ENCODE measurements at places on chromosomes 12 and 14. TPM values are rescaled to one million over a fixed set of nuclear protein-coding genes. Genes with fewer than 3 reads are reported as not detected.

- no peak for DNase-seq
These were observed 89.2 kb downstream of the DICER1 start for GRCh38 chr14:95068080-95068479.

DNA sequence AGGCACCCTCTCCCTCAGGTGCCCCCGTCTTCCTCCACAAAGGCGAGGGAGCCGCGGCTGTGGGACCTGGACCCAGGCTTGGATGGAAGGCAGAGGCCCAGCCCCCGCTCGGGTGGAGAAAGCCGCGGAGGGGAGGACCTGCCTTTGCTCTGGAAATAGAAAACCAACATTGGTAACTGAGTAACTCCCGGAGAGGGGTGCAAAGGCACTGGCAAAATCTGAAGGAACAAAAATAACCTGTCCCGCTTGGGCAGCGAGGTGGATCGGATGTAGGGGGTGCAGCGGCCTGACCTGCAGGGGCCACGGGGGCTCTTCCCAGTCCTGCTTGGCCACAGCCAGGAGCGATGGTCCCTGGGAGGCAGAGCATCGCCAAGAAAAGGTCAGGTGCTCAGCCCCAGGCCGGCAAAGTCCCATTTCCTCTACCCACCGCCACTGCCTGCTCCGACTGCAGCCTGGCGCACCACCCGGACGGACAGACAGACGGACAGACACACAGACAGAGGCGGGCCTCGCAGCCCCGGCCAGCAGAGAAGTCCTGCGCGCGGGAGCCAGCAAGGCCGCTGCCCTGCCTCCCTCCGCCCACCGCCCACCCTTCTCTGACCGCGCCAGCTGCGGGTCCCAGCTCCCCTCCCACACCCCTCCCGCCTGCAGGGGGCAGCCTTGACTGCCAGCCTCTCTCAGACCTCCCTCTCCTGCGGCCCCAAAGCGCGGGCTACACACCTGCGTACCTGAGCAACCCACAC, 21.4 kb upstream of the TMEM106C start:
- DNase-seq: no peak

- no peak for DNase-seq
These were observed 121.2 kb downstream of the RAD51B start for GRCh38 chr14:67940486-67941455.

DNA sequence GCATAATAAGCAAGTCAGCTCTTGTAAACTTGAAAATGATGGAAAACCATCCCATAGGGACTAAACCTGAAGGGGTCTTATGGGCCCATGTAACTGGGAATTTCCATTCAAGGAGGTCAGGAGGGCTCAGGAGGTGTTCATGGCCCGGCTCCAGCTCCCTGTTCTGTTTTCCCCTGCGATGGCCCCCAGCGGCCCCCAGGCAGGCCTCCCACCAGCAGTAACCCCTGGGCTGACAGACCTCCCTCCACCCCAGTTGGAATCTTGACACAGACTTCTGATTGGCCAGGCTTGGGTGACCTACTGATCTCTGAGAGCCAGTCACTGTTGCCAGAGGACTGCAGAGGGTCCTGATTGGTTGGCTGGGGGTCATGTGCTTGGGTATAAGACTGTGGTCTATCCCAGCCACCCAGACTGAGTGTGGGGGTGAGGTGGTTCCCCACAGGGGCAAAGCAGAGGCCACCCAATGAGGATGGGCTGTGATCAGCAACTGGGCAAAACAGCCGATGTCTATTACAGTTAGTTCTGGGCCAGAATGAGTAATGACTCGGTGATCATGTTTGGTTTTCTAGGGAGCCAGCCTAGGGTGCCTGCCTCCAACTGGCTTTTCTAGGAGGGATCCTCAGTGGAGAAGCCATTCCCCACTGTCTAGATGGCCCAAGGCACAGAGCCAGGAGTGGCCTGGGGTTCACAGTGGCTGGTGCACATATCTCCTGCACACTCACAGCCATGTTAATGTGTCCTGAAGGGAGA, 27.0 kb downstream of the RHOF start:
- no peak for DNase-seq

- peak; percentile 77 for DNase-seq
These were observed 91.0 kb upstream of the MED13L start for GRCh38 chr12:116368196-116369194.

DNA sequence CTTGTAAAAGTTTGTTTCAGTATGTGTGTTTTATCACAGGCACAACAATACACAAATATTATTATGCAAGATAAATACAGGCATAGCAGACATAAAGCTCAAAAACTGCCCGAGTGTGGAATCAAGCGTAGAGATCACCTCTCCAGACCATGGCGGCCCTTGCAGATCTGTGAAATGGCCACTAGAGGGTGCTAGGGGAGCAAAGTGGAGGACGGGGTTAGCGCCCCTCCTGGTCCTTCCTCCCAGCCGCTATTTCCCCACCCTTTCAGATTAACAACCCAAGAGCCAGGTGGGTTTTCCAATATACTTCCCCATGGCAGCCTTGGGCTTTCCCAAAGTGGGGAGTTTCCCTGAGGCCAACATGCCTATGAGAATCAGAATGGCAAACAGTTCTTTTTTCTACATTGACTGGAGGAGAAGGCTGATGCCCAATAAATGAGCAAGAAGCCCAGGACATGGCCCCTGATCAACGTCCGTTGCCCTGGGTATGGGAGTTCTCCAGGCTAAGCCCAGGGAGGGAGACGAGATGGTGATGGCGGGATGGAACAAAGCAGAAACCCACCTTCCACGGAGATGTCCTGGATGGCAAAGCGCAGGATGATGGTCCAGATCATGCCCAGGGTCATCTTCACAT, 67.4 kb downstream of the ACTN1 start:
- DNase-seq: peak; percentile 78

GRCh38 chr14:104265918-104266630, 127.7 kb downstream of the KIF26A start:
- peak; percentile 55 for DNase-seq

- no peak for DNase-seq
These were observed 3.2 kb upstream of the SYNE3 start for GRCh38 chr14:95519699-95520098.

DNA sequence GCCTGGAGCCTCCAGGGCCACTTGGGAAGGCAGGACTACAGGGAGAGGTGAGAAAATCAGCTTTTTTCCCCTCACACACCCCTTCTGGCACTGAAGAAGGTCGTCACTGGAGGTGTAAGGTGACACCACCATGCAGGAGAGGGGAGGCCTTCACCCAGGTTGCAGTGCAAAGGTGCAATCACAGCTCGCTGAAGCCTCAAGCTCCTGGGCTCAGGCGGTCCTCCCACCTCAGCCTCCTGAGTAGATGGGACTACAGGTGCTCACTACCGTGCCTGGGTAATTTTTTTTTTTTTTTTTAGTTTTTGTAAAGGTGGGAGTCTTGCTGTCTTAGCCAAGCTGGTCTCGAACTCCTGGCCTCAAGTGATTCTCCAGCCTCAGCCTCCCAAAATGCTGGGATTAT, 93.6 kb downstream of the TNFAIP2 start:
- no peak for DNase-seq

GRCh38 chr12:76113800-76114757, 29.6 kb upstream of the NAP1L1 start:
- DNase-seq: no peak

DNA sequence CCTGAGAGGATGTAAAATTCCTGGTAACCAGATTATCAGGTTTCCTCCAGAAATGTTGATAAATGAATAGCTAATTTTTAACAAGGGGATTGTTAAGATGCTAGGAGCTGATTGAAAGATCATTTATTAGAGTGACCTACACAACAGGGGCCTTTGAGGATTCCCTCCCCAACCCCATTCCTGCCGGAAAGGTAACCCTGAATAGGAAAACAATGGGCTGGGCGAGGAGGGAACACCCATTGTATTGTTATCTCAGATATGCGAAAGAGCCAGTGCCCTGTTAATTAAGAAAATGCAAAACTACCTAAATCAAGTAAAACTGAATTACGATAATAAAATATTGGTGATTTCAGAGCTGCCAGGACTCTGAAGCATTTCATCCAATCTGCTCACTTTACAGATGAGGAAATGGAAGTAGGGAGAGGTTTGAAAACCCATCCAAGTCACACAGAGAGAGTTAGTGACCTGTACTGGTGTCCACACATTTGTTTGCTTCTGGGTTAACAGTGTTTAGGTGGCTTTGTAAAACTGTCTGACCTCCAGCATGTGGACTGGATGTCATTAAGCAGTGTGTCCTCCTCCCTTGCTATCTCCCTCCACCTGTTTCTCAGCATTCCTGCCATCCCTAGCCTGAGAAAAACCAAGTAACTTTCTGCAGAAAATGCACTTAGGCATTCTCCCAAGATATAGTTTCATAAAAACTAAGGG, 214.8 kb downstream of the TTC6 start:
- DNase-seq: no peak

GRCh38 chr14:24382064-24382371, 14.0 kb downstream of the NFATC4 start:
- DNase-seq: no peak

DNA sequence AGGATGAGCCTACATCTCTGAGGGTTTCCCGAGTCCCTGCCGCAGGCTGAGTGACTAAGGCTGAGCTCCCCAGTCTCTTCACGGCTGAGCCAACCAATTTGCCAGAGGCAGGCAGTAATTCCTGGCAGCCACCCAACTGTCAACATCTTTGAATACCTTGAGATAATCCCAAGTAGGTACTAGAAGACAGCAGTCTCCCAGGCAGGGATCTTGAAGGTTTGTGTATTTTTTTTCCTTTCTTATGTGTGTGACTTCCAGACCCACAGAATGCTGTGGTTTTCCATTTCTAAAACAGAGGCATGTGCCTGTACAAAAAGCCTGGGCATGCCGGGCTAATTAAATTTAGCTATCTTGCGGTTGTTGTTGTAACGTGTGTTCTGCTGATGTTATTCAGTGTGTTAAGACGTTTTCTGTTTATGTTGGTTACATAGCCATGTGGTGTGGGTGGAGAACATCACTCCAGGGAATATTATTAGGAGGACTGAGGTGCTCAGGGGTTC, 155.5 kb downstream of the ANO2 start:
- no peak for DNase-seq

GRCh38 chr12:105983622-105984320, 155.0 kb downstream of the NUAK1 start:
- no peak for DNase-seq

GRCh38 chr12:47725091-47725772, at the start of gene ENDOU:
Gene ENDOU, minus strand, starts transcription at chr12:47725490. Its CDS starts 77 bp downstream, at chr12:47725413.
- DNase-seq: no peak

DNA sequence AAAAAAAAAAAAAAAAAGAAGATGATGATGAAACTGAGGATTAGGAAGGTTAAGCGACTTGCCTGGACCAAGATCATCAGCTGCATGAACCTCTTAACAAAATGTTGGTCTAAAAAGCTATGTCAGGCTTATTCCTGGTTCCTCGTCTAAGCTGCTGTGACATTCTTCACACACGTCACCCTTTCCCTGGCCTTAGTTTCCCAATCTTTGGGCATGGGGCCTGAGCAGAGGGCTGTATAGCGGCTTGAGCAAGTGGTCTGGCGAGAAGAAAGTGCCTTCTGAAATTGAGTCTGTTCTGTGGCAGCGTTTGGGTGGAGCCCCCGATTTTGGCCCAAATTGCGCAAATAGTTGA, 58.7 kb upstream of the CCND2 start:
- DNase-seq: no peak

DNA sequence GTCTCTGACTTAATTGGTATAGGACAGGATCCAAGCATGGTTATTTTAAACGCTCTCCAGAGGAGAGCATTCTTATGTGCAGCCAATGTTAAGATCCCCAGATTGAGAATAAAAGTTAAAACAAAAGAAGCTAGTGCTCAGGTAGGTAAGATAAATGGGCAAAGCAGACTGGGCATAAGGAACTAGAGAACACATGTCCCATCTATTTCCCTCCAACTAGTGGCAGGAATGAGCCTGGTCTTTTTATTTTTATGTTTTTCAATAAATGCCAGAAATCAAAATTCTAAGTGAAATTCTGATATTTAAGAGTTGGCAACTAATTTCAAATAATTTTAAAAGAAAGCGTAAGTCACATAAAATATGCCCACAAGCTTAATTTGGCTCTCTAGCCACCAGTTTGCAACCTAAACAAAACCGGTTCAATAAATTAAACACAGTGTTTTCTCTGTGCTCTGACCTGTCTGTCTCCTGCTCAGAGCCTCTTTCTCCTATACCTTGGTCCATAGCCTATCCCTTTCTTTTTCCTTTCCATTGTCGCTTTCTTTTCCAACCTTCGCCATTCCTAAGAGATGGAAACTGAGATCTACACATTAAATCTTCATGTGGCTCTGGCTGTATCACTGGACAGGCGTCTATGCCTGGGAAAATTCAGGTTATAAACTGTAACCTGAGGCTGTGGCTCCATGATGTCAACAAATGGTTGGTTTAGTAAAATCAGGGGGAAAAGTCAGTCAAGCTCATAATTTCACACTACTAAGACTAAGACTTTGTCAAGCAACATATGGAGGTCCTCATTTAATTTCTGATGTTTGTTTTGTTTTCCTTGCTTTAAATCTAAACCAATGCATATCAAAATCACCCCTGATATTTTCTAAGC, 5.5 kb downstream of the SLC38A1 start:
- DNase-seq: no peak

DNA sequence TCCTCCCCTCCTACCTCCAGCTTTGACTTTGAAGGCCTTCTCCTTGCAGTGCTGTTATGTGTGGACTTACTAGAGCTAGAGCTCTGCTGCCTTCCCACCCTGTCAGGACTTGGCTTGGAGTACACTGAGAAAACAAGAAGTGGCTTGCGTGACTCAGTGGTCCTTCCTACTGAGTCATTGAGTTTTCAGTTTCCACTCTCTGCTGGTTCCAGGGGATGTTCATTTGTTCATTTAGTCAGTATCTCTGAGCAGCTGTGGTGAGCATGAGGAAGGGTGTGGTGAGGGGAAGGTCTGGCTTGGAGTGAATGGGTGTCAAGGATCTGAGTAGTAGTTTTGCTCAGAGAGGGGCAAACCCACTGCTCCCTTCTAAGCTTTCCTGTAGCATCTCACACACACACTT, 17.2 kb upstream of the ELK3 start:
- DNase-seq: no peak

GRCh38 chr12:22435583-22435982, 101.1 kb upstream of the ST8SIA1 start:
- no peak for DNase-seq

- DNase-seq: no peak
These were observed 31.5 kb upstream of the LIMA1 start for GRCh38 chr12:50314636-50315312.

- DNase-seq: peak; percentile 80
These were observed 39.1 kb upstream of the PNMA1 start for GRCh38 chr14:73753124-73753886.

DNA sequence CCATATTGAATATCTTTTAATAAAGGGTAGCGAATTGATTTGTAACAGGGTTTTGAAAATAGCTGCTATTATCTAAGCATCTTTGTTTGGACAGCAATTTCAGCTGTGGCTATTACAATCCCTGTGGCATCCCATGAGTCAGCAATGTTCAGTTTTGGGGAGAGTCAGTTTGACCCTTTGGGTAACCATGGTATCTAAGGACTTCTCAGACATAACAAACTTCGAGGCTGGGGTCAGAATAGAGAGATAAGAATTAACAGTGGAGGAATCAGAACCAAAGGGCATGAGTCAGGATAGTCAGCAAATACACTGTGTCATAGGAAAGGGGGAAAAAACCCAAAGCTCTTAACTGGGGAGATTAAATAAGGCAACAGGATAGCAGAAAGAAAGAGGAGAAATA, 11.7 kb upstream of the PTHLH start:
- DNase-seq: no peak

The FAM181A gene
- not detected for total RNA-seq

The TAPBPL gene
- 72.0 TPM for total RNA-seq

The COX8C gene
- total RNA-seq: not detected

The DNAJC22 gene
- total RNA-seq: 37.0 TPM

The KIF5A gene
- total RNA-seq: 0.61 TPM

The SOAT2 gene
- 0.41 TPM for total RNA-seq

The TSHR gene
- not detected for total RNA-seq

The KLRC4 gene
- total RNA-seq: 1.4 TPM

Measured in mucosa of descending colon (tissue), 3 donors.